ENCODE measurements at places on chromosomes 4 and X.
A peak's percentile ranks its signal among the peaks of the same experiment; 100 is the strongest.

GRCh38 chr4:80153874-80154544 lies 43.3 kb upstream of the PRDM8 start:
- DNase-seq, result no peak

- DNase-seq, result peak; percentile 42
Observed at GRCh38 chr4:46124773-46125413, 1.0 kb upstream of the GABRG1 start.

DNA sequence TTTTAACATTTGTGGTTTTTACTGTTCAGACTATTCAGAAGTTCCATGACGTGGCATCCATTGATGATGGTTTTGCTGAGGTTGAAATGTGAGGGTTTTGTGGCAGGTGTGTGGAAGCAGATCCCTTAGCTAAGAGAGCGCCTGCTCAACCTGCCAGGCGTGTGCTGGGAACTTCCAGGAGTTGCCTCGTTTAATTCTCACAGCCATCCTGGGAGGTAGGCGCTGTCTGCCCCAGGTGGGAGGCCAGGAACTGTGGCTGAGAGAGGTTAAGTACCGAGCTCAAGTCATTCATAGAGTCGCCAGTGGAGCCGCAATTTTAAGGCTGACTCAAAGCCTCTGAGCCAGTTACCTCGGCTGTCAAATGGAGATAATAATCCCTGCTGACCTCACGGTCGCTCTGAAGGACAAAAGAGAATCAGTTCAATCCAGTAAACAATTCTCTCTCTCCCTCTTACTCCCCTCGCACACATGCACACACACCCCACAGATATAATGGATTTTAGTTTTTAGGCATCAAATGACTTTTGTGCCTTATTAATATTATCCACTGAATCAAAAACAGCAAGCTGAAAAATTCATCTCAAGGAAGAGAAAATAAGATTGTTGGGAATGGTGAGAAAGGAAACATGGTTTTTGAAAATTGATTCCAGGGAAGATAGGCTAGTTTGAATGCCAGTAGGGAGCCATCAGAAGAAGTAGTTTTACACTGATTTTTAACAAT lies 171.3 kb downstream of the PTTG2 start:
- DNase-seq, result no peak

GRCh38 chr4:86450861-86451260 lies 91.0 kb upstream of the MAPK10 start:
- no peak for DNase-seq

All from NCI-H1105 (cell line).